Foreskin fibroblast (primary cell): ENCODE measurements at places on chromosomes 1 and 21.

GRCh38 chr1:108048301-108049177 is 83.6 kb upstream of the VAV3 start:
- DNase-seq, result peak; percentile 16

DNA sequence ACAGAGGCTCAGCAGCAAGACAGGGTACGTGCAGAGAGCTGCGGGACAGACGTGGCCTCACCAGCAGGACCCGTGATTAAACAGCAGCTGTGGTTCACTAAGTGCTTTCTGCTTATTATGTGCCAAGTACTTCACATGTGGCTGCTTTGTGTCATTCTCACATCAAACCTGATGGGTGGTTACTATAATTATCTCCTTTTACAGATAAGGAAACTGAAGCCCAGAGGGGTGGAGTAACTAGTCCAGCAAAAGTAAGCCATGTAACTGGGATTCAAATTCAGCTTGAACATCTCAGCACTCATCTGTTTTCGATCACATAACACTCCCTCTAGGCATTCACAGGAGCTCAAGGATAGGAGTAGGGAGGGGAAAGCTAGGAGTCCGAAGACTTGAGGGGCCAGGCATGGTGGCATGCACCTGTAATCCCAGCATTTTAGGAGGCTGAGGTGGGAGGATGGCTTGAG is 50.8 kb upstream of the CLIC4 start:
- peak; percentile 86 for DNase-seq

- no peak for DNase-seq
These were observed 159.8 kb downstream of the PLPPR4 start for GRCh38 chr1:99424087-99424486.

- no peak for DNase-seq
These were observed 381.0 kb downstream of the HHAT start for GRCh38 chr1:210709701-210710100.

DNA sequence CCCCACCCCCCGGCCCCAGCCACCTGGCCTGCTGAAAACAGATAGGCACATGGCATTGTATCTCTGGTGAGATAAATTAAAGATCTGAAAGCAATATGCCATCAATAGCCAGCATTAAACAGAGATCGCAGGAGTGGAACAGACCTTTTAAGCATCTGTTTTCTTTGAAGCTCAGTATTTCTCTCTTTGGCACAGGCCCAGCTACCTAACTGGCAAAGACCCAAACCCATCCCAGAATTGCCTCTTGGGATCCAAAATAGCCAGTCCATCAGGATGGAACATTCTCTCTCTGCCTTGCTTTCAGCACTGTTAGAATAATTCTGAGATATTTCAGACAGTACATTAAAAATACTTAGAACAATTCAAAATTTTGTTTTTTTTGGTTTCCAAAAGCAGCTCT is 46.0 kb downstream of the KCNJ6 start:
- no peak for DNase-seq

- DNase-seq, result no peak
These were observed 125.1 kb downstream of the CRB1 start for GRCh38 chr1:197393105-197393504.

DNA sequence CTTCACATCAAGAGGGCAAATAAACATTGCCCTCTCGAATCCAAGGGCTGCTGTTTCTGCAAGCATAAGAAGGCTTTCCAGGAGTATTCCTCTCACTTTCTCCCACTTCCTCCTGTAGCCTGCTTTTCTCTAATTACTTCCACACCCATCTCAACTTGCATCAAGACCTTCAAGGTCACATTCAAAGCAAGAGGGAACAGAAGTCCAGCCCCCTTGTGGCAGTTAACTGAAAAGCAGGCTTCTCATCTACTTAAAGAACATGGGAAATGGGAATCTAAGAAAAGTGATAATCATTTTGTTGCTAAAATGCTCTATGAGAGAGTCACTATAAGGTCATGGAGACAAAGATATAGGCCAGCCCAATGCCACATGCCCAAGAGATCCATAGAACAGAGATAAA is 874.4 kb downstream of the KCNT2 start:
- no peak for DNase-seq

GRCh38 chr1:87155648-87156047 is 173.0 kb upstream of the LMO4 start:
- no peak for DNase-seq

DNA sequence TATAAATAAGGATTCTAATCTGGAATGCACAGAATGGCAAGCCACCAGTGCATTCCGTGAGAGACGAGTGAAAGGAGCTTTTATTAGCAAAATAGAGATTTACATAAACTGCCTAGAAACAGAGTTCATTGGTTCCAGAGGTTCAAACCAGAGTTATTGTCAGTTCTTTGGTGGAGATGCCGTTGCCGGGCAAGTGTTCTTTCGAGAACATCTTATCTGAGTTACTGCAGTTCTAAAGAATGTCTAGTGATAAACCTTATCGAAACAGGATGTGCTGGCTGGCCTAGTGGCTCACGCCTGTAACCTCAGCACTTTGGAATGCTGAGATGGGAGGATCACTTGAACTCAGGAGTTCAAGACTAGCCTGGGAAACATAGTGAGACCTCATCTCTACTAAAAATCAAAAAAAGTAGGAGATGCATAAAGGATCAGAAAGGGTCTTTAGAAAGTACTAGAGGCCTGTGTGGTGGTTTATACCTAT is 19.9 kb upstream of the EVI5 start:
- DNase-seq, result peak; percentile 94

DNA sequence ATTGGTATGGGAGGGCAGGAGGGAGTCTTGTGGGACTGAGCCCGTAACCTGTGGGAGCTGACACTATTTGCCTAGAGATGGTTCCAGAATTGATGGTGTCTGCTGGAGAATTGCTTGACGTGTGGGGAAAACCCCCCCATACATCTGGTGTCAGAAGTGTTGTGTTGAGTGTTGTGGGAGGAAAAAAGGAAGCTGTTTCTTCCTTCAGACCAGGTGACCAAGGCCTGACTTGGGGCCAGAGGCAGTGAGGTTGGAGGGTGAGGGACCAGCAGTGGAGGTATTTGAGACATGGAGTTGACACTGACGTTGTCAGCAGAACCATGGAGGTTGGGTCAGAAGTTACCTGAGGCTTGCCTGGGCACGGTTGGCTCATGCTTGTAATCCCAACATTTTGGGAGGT is 8.3 kb downstream of the SHISAL2A start:
- no peak for DNase-seq

GRCh38 chr1:186429017-186429416 is 31.9 kb downstream of the PDC start:
- no peak for DNase-seq

DNA sequence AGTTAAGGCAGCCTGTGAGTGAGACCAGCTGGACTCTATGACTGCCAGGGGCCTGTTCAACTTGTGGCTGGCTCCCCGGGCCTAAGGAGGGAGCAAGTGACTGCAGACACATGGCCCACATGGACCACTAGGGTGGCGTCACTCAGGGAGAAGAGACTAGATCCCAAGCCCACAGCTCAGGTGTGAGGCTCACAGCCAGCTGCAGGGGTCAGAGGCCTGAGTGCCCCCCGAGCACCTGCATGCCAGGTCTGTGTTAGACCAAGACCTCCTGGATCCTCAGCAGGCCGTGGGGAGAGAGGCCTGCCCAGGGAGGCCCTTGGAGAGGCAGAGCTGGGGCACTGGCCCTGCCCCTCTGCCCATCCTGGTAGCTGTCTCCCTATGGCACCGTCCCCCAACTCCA is 142.4 kb upstream of the RUNX3 start:
- DNase-seq, result no peak

GRCh38 chr1:15626269-15626950 is 9.2 kb downstream of the DDI2 start:
- no peak for DNase-seq

- peak; percentile 57 for DNase-seq
These were observed at the start of gene WNT2B for GRCh38 chr1:112508278-112509004. Gene WNT2B, plus strand, starts transcription at chr1:112508965. Its CDS starts 298 bp downstream, at chr1:112509263.

- DNase-seq, result no peak
These were observed 192.8 kb downstream of the HUNK start for GRCh38 chr21:32065654-32066053.

GRCh38 chr1:36653850-36654249 is 171.1 kb upstream of the CSF3R start:
- DNase-seq, result peak; percentile 67

- no peak for DNase-seq
These were observed 37.2 kb downstream of the ATP2B4 start for GRCh38 chr1:203663821-203664220.

GRCh38 chr1:88878731-88879130 is 12.6 kb downstream of the GTF2B start:
- no peak for DNase-seq

DNA sequence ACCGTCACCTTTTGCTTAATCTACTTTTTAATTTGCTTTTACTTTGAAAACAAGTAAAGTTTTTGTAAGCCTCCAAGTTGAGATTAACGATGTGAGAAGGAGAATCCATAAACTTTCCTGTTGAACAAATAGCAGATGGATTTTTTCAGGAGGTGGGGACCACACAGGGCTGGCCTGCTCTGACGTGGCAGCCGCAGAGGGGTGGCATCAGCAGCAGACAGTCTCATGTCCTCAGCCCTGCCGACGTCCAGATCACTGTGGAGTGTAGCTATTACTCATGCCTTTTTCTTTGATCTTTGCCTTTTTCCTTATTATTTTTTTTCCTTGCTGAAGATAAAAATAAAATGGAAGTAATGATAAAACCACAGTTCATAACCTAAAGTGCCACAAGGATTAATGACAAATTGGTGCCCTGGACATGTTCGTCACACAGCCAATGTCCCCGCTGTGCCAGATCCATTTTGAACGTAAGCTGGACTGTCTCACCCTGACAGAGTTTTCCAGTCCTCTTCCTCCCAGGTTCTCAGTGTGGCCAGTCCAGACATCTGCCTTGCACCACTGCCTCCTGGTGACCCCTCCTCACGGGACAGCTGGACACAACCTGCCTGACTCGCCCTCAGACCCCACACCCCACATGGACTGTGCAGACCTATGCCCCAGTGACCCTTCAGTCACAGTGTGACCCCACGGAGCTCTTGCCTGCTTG is 15.4 kb upstream of the ZBTB21 start:
- DNase-seq, result peak; percentile 87

DNA sequence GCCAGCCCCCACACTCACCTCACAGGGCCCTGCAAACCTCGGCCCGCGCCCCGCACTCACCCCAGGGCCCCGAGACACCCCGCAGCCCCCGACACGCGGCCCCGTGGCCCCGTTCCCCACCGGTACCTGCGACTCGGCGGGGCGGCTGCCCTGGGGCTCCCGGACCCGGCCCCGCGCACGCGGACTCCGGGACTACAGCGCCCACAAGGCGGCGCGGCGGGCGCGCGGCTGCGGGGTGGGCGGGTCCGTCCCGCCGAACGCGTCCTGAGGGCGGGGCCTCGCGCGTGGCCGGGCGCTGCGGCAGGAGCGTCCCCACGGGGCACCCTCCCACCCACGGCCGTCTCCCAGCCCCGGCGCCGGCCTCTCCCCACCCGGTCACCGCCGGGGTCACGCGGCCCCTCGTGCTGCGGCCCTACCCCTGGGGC is at the start of gene SLC19A1:
Gene SLC19A1 (minus strand): TSS at position 199 of the 425 bp plus-strand sequence. CDS start 4,481 bp downstream, outside the sequence.
- peak; percentile 66 for DNase-seq

GRCh38 chr21:32499249-32500055 is 85.9 kb downstream of the TCP10L start:
- DNase-seq, result peak; percentile 50

DNA sequence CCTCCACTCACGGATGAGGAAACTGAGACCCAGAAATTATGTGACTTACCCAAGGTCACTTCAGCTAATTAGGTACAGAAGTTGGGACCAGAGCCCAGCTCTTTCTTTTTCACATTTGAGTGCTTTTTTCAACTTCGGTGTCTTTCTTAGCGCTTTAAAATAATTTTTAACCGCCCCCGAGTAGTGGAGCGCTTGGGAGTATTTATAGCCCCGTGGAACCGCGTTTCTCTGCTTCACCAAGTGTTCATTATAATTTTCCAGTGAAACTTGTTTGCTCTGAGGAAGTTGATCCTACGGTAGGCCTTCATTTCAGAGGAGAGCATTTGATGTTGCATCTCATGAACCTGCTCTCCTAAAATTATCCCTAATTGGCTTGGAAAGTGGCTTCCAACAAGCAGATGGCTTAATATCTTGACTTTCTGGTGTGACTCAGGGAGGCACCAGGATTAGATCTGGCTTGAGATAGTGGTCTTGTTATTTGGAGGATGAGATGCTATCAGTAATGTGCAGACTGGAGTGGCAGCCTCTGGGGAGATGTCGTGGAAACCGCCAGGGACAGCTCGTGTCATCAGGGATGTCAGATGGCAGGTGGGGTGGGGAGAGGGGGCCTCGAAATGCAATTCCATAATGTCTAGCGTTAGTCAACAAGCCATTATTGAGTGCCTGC is 321.3 kb downstream of the CAMTA1 start:
- DNase-seq, result no peak

DNA sequence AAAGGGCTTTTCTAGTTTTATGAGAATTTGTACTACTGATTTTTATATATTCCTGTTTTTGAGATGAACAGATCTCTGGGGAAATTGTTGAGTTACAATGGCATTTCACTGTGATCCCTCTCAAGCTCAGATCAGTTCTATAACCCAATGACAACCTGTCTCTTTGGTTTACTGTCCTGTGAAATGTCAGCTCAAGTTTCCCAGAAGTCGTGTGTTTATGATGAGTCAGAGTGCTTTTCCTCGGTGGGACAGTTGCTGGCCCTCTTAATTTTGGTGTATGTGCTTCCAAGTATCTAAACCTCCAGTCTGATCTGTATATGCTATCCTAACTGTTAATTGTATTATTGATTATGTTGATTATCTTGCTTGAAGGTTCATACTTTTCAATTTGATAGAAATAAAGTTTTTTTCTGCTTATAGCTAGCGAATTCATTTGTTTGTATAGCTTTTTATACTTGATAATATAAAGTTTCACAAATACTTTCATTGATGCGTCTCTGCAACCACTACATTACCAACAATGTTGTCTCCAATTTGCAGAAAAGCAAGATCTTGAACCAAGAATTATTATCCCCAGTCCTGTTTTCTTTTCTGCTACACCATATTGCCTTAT is 77.5 kb upstream of the DNAJC6 start:
- DNase-seq, result no peak

- DNase-seq, result no peak
These were observed 137.4 kb downstream of the CNIH3 start for GRCh38 chr1:224753491-224753890.

DNA sequence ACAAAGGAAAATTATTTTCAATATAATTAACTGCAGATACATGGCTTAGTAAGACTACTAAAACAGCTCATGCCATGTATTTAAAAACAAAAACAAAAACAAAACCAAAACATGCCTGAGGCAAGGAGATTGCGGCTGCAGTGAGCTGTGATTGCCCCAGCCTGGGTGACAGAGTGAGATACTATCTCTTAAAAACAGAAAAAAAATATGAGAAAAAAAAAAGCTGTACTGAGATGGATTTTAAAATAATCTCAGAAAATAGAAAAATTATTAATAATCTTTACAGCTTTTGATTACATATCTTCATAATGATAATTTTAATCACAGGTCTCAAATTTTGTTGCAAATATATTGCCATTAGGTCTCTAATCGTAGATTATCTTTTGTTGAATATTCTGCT is 24.0 kb upstream of the LIN9 start:
- DNase-seq, result no peak

- DNase-seq, result no peak
These were observed 13.5 kb upstream of the C1orf159 start for GRCh38 chr1:1129381-1129821.

- DNase-seq, result no peak
These were observed 166.6 kb downstream of the DSCAM start for GRCh38 chr21:40680311-40680710.
